Memory B cell (primary cell): ENCODE measurements at places on chromosomes 11 and 22.

- no peak for DNase-seq
Observed at GRCh38 chr11:83054904-83055380, 16.8 kb downstream of the RAB30 start.

GRCh38 chr11:131579932-131580387, 209.5 kb downstream of the NTM start:
- DNase-seq = no peak

DNA sequence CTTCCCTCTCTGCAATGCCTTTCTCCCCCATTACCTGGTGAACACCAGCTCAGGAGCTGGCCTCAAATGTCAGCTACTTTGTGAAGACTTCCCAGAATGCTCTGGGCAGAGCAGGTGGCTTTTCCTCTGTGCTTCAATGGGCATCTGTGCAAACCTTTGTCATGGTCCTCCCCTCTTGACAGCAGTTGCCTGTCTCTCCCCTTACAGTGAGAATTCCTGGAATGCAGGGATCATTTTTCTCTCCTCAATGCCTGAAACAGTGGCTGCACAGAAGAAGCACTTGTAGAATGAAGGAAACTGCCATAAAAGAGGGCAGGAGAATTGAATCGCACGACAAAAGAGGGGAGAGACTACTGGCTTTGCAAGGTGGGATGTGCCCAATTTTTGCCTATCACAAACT, 92.8 kb upstream of the NARS2 start:
- no peak for DNase-seq

GRCh38 chr11:115916608-115917007, 412.4 kb upstream of the CADM1 start:
- no peak for DNase-seq

- no peak for DNase-seq
Observed at GRCh38 chr11:21364866-21365624, 695.7 kb downstream of the NELL1 start.

DNA sequence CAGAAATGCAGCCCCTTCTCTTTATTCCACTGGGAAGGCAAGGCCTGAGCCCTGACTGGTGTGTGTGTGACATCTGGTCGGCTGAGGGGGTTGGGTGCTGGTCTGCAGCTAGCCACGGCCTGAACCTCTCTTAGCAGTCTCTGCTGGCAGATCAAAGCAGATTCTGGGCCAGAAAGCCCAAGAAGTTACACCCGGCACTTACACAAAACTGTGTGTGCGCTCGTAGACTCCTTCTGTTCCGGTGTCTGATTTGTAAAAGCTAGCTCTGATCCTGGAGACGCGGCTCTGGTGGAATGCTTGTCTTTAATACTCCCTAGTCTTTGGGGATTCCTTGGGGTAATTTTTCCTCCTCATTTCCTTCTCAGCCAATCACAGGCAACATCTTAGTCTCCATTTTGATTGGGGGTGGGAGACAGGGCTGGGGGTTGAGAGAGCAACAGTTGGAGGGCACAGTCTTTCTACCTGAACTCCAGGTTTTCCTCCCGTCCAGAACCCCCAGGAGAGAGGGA, 5.5 kb downstream of the PKNOX2 start:
- no peak for DNase-seq

GRCh38 chr11:72595292-72595684, 78.9 kb downstream of the PDE2A start:
- DNase-seq = no peak

DNA sequence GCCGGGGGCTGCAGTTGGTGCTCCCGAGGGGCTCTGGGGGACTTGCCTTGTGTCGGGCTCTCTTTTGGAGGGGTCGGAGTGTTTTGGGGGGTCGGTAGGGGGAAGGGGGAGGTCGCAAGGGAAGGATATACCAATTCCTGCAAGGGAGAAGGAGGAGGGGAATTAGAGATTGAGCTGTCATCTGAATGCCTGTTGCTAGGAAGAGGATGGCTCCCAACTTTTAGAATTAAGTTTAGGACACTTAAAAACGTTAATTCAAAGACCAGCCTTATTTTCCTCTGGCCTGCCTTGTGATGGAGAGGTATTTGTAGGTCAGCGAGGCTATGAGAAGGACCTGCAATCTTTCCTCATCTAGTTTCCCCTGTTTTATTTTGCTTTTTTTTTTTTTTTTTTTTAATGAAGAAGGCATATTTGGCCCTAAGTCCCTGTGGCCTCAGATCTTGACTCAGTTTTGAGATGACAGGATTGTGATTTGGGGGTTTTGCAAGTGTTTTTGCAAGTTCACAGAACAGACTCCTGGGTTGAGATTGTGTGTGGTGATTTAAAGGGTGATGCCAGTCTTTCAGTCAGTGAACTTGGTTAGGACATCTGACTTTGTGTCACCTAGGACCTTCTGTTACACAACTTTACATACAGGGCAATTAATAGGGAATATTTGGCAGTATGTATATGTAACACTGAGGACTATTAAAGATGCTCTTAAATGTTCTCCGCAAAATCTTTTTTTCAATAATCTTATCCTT, 672 bp downstream of the TMEM135 start:
- no peak for DNase-seq

- no peak for DNase-seq
Observed at GRCh38 chr22:33472462-33473344, 414.5 kb upstream of the SYN3 start.

GRCh38 chr22:39214006-39214382, 30.8 kb downstream of the PDGFB start:
- no peak for DNase-seq

DNA sequence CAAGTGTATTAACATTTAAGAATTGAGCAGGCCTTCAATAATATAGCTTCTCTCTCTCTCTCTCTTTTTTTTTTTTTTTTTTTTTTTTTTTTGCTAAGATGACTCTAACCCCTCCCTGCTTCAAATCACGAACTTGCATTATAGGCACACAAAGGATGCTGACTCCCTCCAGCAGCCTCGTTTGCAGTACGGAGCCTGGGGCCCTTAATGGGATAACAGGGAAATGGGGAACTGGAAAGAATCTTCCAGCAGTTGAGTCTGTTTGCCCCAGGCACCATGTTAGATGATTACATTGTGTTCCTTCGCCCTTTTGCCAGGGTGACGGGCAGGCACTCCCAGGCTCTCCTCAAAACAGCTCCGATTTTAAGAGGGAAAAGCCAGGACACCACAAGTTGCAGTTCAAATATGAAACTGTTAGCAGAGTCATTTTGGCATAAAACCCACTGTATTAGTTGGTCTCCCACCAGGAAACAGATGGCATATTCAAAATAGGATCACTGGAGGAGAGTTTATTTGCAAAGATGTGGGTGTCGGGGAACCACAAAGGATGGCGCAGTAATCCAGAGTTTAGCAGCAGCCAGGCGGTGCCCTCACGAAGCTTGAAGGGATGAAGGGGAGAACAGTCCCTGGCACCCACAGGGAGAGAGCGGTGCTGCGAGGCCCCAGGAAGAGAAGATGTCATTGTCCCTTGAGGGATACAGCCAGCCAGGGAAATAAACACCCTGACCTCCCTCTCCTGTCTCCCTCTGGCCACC, 26.5 kb upstream of the TREH start:
- DNase-seq = no peak

GRCh38 chr11:95222817-95223216, 8.2 kb downstream of the SESN3 start:
- DNase-seq = no peak

- no peak for DNase-seq
Observed at GRCh38 chr11:34280945-34281872, 76.6 kb downstream of the ABTB2 start.

DNA sequence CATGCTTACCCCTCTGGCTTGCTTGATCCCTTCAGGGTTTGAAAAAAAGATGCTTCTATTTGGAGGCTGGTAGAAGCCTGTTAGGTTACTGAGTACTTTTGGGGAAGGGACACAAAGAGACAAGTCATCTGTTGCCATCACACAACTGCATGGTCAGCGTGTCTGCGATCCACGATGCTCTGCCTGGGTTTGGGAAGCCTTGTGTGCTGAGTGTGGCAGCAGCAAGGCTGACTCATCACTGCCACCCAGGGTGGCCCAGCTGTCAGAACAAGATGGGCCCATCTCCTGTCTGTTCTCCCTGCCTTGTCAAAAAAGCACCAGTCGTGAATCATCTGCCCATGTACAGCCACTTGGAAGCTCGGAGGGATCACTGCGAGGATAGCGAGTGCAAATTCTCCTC, 26.2 kb downstream of the UBASH3B start:
- DNase-seq = no peak

GRCh38 chr22:40036591-40037225, 42.0 kb downstream of the FAM83F start:
- peak; percentile 49 for DNase-seq

DNA sequence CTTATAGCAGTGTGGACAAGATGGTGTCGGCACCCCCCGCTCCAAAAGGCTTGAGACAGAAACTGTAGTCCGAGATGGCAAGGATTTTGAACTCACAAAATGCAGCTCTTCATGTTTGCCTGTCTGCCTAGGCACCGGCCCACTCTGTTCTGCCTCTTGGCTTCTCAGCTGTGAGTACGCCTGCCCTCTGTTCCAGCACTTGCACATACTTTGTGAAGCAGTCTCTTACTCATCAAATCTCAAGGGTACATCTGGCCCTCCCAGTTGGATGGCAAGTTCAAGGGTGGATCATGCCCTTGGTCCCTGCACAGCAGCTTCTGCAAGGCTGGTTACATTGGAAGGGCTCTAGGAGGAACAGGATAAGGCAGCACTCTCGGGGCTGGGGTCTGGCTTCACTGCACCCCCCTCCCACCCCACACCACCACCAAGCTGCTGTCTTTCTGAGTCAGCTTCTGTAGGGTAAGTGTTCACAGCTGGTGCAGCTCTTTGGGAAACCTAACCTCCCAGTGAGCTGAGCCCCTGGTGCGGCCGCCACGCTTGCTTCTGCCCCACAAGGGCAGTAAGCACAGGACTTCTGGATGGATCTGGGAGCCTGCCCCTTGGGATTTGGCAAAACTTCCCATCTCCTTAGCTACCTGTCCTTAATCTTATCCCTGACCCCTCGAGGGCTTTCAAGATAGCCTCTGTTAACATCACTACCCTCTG, 37.2 kb downstream of the FAM83F start:
- no peak for DNase-seq

- DNase-seq = no peak
Observed at GRCh38 chr22:29144786-29145160, 60.9 kb upstream of the EMID1 start.

GRCh38 chr11:94669023-94669422, 99.1 kb upstream of the AMOTL1 start:
- no peak for DNase-seq

DNA sequence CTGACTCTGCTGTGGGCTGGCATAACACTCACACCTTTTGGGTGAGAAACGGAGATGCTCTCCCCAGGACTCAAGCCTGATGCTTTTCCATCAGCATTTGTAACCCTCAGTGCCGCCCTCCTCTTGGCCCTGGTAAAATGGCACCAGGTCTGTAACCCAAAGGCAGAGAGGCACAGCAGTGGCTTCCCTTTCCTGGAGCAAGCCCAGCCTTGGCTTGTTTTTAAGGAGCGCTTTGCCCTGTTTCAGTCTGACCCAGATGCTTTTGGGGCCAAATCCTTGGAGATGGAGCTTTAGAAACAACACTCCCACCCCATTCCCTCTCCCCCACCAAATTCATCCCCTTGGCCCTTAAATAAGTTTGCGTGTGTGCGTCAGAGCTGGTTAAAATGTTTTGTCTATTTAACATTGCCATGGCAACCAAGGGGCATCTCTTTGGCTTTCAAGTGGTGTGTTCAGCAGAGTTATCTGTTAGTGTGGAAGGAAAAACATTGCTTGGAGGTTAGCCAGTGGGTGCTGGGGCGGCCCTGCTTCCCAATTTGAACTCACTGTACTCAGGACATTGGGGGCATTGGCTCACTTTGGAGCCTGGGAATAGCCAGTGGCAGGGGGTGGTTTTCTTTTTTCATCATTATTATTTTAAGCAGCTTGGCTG, 134.1 kb downstream of the NAV2 start:
- no peak for DNase-seq

- DNase-seq = no peak
Observed at GRCh38 chr22:19846620-19847344, 7.9 kb downstream of the GNB1L start.

DNA sequence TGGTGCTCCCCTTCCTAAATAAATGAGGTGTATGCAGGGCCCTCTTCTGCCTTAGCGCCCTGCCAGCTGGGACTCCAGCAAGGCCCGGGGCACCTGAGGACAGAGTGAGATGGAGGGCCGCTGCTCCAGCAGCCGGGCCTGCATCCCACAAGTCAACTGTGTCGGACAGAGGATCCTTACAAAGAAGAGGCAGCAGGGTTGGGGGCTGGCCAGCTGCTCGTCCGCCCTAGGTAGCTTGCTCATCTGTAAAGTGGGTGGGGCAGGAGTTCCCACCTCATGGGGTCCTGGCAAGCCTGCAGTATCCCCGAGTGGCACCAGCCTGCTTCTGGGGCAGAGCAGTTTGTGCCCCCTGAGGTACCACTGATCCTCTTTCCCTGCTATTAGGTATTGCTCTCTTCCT, 7.6 kb downstream of the TMEM121B start:
- no peak for DNase-seq

DNA sequence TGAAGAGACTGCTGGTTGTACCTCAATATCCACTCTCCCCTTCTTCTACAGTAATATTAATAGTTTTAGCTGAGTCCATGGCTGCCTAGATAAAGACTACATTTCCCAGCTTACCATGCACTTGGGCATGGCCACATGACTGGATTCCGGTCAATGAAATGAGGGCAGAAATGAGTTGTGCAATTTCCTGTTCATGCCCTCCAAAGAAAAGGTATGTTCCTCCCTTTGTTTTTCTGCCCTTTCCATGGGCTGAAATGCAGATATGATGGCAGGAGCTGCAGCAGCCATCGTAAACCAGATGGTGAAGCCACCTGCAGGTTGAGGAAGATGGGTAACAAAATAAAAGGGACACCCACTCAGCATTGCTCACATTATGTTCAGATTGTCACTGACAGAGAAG, 15.3 kb upstream of the ELFN2 start:
- no peak for DNase-seq

DNA sequence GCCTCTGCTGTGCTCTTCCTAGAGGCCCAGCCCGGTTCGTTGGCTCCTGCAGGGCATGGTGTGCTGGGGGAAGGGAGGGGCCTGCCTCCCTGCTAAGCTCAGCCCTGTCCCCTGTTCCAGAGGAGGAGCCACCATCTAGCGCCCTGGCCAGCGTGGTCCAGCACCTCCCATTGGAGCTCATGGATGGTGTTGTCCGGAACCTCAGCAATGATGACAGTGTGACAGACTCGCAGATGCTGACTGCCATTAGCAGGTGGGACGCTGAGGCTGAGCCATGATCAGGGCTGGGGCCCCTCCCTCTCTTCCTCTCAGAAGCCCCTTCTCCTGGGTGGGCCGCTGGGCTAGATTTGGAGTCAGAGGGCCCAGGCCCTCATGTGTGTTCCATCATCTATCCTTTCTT, 9.1 kb downstream of the USP35 start:
- no peak for DNase-seq

GRCh38 chr11:61509043-61510029, 787 bp downstream of the LRRC10B start:
- DNase-seq = peak; percentile 35

DNA sequence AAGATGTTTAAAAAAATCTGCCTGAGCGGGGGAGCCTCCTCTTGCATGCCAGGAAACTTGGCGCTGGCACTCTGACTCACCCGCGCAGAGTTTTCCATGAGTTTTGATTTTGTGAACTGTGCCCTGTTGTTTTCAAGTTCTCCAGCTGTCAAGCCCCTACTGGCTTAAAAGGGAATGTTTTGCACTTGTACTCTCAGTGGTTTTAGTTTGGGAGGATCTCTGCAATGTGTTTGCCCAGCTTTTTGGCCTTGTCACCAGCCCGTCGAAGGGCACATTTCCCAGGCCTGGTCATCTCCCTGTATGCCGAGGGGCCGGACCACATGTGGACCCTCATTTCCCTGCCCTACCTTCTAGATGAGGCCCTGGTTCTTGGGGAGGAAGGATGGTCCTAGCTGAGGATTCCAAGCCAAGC, 12.2 kb downstream of the MRGPRF start:
- DNase-seq = no peak
